ENCODE measurements at places on chromosomes 13 and 19.

GRCh38 chr13:39401756-39402155, 201.2 kb downstream of the LHFPL6 start:
- no peak for DNase-seq

GRCh38 chr13:99356262-99357091, 49.3 kb upstream of the GPR183 start:
- peak; percentile 87 for DNase-seq

GRCh38 chr19:49347191-49347590, 12.0 kb downstream of the CD37 start:
- no peak for DNase-seq

DNA sequence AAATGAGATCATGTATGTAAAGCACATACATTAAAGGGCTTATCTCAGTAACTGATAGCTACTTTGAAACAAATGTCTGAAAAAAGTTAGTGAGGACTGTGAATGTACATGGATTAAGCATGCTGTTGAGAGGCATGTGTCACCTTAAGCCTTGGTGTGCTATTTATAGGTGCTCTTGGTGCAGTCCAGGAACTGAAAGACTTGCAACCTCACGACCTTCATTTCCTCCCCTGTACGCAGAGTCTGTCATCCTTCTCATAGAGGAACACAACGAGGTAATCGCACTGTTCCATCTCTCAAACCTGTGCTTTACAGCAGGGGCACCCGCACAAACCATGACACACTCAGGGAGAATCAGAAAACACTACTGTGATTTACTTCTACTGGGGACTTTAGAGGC, 65.6 kb downstream of the UFM1 start:
- DNase-seq: no peak

GRCh38 chr19:51263808-51264207, 12.9 kb downstream of the SIGLECL1 start:
- DNase-seq: no peak

- DNase-seq: no peak
Measured at GRCh38 chr19:46718157-46718933, 1.4 kb upstream of the PRKD2 start.

DNA sequence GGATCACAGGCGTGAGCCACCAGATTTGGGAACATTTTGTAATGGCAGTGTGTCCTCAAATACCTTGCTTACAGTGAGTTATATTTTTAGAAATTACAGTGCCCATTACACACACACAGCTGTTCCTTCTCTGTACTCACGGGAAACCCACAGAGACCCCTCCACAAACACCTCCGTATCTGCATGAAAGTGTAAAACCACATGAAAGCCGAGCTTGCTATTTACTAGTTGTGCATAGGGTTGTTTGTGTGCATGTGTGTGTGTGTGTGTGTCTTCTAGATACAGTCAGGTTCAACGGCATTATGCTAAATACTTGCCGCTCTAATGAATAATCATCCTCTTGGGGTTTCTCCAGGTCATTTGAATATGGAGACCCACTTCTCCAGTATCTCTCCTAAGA, 22.3 kb upstream of the LILRA2 start:
- DNase-seq: no peak
